ENCODE measurements at places on chromosomes 4 and X. TPM values are rescaled to one million over a fixed set of nuclear protein-coding genes. Genes with fewer than 3 reads are reported as not detected.
A peak's percentile ranks its signal among the peaks of the same experiment; 100 is the strongest.

PRIMPOL gene
- 20.0 TPM for polyA plus RNA-seq

AGTR2 gene
- polyA plus RNA-seq = not detected

GRCh38 chr4:106502106-106502699 lies 133.6 kb upstream of the GIMD1 start:
- peak; percentile 33 for DNase-seq

DNA sequence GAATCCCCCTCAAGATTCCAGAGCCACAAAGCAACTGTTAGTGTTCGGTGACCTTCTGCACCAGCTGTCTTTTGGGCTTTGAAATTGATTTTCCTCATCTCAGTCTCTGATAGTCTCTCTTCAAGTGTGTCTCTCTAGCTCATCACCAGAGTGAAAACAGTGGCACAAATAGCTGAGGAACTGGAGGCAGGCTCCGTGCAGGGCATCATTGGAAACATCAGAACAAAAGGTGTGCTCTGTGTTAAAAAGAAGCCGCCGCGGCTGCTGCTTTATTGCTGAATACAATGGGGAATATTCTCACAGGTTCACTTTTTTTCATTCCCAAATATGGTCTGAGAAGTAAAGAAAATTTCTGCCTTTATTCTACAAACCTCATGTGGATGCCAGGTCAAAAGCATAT lies 297.5 kb downstream of the DCTD start:
- DNase-seq = no peak

MAGEB1 gene
- not detected for polyA plus RNA-seq

CXCL6 gene
- polyA plus RNA-seq = 2.0 TPM

NLRP2B gene
- polyA plus RNA-seq = not detected

- DNase-seq = no peak
Measured at GRCh38 chrX:78517124-78517523, 142.0 kb downstream of the RTL3 start.

CSAG3 gene
- polyA plus RNA-seq = not detected

ZAR1 gene
- polyA plus RNA-seq = not detected

- DNase-seq = no peak
Measured at GRCh38 chrX:14022019-14022418, 7.7 kb downstream of the GEMIN8 start.

- DNase-seq = no peak
Measured at GRCh38 chrX:24619647-24620046, 27.5 kb downstream of the PCYT1B start.

DNA sequence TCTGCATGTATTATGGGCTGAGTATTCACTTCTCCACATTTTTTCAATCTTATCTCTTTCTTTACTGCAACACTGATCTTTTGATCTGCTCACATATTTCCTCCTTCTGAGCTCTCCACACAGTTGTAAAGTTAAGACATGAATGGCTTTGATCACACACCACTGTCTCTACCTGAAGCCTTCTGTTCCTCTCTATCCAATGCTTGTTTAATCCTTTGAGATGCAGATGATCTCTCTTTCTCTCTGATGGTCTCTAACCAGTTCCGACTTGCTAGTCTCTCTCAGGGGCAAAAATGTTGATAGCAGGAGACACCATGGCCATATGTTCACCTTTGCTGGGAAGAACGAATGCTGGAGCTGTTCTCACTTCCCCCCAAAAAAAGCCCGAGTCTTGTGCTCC lies 162.4 kb downstream of the UNC5C start:
- DNase-seq = no peak

All from pancreas (tissue), 10 donors.